Hippocampal formation (tissue), 2 donors: ENCODE measurements at places on chromosomes 12 and 14.

DNA sequence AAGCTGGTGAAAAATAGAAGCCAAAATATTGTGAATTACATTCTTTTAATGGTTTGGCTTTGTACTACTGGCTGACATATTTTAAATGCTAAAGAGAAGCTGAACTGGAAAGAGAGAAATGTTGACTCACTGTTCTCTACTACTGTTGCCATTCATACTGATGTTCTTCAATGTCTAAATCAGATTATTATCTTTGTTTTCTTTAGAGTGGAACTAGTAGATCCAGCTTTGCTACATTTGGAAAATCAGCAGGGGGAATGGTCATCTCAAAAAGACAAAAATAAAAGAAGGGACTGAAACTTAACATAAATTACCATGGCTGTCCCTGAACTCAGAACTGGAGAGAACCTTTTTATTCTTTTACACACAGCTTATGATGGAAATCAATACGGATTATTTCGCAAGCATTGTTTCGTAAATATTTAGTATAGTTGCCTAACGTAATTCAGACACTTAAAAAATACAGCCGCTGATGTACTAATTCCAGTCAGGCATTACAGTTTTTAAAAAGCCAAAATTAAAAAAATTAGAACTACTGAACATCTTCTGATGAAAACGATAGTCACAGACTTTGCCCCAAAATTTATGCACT is 76.3 kb upstream of the OTX2 start:
- DNase-seq: no peak

GRCh38 chr12:112584266-112584722 is 165.5 kb downstream of the PTPN11 start:
- no peak for DNase-seq

DNA sequence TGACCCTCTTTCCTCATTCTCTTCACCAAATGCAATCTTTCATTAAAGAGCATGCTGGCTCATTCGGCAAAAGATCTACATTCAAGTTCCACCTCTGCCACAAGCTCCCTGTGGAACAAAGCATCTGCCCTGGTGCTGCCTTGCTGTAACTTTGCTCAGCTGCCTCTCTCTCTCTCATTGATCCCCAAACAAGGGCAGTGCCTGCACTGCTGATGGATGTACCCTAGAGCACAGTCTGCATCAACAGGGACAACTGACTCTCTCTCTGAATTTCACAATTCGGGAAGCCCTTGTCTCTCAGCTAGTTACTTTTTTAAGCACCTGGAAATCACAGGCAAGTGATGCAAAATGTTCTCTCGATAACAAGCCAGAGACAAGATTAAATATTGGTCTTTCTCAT is 174.0 kb upstream of the DIO2 start:
- no peak for DNase-seq

- no peak for DNase-seq
These were observed 54.9 kb upstream of the TMX1 start for GRCh38 chr14:51185180-51185579.

DNA sequence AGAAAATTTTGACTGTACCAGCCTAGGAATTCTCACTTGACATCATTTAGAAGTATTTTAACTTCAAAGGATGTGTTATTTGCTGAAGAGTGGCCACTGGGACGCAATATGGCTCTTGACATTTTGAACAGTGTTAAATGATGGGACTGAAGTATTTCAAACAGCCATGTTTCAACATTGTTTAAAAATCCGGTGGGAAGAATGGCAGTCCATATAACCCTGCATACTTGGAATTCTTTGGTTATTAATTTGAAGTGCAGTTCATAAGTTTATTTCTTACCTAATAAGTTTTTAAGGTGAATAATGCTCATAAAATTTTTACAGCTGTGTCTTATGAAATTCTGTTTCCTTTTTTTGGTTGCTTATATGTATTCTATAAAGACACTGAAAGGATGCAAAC is 8.3 kb downstream of the TMTC2 start:
- no peak for DNase-seq
